Tibial nerve (tissue), 4 donors: ENCODE measurements at places on chromosomes 3 and 15.
A peak's percentile ranks its signal among the peaks of the same experiment; 100 is the strongest.

DNA sequence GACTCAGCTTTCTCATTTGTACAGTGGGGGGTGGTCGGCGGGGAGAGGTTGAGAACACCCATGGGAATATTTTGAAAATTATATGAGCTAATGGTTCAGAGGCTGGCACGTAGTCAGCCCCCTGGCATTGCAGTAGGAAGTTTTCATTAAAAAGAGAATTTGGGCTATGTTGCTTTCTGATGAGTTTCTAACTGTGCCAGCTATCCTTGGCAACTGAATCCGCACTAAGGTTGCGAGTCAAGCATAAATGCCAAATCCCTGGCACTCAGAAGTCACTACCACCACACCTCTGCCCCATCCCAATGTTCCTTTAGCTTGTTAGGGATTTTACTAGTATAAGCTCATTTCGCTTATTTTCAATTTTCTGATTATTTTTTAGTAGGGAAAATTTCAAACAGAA is 91.6 kb downstream of the DNASE1L3 start:
- no peak for DNase-seq

- DNase-seq: no peak
Measured at GRCh38 chr3:147404800-147405230, 1.5 kb downstream of the ZIC4 start.

GRCh38 chr3:65508750-65509422 is 529.8 kb downstream of the MAGI1 start:
- no peak for DNase-seq

DNA sequence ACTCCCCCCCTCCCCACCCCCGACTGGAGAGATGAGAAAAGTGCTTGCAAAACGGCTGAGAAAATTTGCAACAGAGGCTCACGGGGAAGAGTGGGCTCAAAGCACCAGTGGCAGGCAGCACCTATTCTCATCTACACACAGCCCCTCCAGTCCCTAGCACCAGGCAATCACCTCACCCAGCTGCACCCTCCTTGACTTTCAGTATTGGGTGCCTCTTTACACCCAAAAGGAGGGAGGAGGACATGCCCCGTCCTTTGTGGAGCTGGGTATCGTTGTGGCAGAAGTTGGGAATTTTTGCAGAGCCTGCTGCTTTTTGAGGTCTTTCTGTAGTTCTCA is 182.8 kb upstream of the TOPAZ1 start:
- DNase-seq: no peak

GRCh38 chr15:97875513-97876280 is 84.8 kb upstream of the ARRDC4 start:
- DNase-seq: no peak

GRCh38 chr15:96360581-96361308 is 30.2 kb downstream of the NR2F2 start:
- DNase-seq: no peak

DNA sequence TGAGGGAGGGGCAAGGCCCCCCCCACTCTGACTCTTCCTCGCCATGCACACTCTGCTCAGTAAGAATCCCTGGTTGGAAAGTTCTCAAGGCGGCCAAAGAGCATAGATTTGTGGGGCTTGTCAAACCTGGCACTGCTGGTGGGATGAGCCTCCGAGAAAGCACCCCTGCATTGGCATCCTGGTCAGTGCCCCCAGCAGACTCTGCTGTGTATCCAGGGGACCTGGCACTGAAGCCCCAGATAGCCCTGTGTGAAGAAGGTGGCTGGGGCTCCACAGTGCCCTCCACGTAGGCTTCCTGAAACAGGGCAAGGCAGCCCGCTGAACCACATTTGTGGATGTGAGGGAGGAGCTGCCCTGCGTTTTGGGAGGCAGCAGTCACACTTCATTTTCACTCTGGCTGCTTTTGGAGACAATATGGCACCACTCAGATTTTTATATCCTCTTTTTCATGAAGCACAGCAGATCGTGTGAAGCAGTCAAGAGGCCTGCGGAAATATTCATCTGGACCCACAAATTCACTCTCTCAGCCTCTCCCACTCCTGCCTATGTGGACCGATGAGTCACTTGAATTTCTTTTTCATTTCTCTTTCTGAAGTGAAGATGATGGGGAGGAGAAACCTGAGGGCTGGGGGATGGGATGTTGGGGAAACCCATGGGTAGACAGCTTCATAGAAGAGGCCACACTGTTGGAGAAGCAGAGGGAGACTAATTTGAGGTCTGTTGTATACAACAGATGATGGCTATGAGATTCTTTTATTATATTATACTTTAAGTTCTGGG is 88.7 kb upstream of the BCL6 start:
- DNase-seq: no peak

GRCh38 chr3:34634939-34635338 is 836.5 kb downstream of the PDCD6IP start:
- DNase-seq: no peak

GRCh38 chr15:82852941-82853561 is 43.6 kb downstream of the WHAMM start:
- no peak for DNase-seq

- DNase-seq: no peak
Measured at GRCh38 chr3:17847156-17847555, 104.7 kb upstream of the TBC1D5 start.

DNA sequence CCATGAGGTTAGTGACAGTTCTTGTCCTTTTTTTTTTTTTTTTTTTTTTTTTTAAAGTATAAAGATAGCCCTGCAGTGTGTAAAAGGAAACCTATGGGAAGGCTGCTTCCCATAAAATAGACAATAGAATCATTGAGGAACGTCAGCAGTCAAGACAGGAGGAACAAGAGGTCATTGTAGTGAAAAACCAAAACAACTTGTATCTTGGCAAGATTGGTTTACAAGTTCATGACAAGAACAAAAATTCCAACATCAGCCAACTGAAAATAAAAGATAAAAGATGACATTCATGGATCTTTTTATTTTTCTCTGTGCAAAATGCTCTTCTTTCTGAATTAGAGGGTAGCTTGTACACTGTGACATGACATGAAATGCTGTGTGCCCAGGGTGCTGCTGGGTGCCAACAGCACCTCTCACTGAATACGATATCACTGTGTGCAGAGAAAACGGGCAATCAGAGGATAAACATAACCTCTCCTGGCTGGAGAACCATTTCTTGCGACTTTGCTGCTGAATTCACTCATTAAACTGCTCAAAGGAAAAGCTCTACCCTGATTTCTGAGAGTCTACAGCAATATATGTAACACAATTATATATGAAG is 30.1 kb upstream of the IP6K2 start:
- no peak for DNase-seq

- DNase-seq: no peak
Measured at GRCh38 chr3:140250945-140251344, 316.0 kb downstream of the CLSTN2 start.

- DNase-seq: peak; percentile 69
Measured at GRCh38 chr3:122890077-122890719, 95.3 kb downstream of the SLC49A4 start.

GRCh38 chr3:33124638-33125037 is 10.8 kb downstream of the CRTAP start:
- DNase-seq: no peak

DNA sequence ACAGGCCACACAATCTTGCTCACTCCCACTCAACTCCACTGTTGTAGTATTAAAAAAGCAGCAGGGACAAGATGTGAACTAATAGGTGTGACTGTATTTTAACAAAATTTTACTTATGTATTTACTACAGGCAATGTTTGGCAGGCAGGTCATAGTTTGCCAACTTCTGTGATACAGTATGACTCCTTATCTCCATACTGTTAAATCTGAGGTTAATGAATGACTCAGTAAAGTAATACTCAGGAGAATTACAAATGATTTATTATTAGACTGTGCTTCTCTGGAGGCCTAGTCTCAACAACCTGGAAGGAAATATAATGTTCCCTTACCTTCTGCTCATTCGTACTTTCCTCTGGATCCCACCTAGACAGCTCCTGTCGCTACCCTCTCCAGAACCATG is 258.6 kb upstream of the KCNMB2 start:
- no peak for DNase-seq

DNA sequence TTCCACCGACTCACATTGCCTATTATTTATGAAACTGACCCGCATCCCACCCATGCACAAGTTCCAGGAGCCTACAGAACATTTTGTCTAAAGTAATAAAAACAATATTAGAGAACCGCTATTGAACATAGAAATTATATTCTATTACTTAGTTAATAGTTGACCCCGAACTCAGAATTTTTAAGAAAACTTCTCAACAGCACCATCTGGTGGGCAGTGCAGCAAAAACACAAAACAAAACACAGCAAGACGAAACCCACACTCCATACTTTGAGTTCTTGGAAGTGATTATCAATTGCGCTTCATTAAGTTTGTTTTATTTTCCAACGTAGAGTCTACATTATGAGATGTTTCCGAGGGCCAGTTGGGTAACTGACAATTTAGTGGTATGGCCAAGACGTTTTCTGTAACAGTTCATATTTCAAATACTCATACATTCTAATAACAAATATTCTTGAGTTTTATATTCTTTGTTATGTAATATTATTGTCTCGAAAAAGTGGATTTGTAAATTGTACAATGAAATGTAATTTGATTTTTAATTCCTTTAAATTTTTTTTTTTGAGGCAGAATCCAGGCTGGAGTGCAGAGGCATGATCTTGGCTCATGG is 24.0 kb upstream of the C3orf70 start:
- peak; percentile 25 for DNase-seq

DNA sequence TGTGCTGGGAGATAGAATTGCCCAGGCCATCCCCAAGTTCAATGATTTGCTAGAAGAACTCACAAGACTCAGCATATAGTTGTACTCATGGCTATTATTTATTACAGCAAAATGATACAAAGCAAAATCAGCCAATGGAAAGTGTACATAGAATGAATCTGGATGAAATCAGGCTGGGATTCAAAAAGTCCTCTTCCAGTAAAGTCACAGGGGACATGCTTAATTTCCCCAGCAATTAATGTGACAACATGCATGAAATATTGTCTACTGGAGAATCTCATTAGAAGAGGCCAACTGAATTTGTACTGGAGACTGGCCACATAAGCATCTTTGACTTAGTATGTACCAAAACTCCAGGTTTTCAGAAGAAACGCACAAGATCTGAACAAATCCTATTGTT is 1043.1 kb downstream of the NAALADL2 start:
- no peak for DNase-seq

GRCh38 chr15:82680200-82681102 is 29.2 kb downstream of the AP3B2 start:
- no peak for DNase-seq

- no peak for DNase-seq
Measured at GRCh38 chr3:139982404-139982803, 47.4 kb downstream of the CLSTN2 start.

- DNase-seq: no peak
Measured at GRCh38 chr3:170267793-170268192, 45.6 kb downstream of the PRKCI start.

DNA sequence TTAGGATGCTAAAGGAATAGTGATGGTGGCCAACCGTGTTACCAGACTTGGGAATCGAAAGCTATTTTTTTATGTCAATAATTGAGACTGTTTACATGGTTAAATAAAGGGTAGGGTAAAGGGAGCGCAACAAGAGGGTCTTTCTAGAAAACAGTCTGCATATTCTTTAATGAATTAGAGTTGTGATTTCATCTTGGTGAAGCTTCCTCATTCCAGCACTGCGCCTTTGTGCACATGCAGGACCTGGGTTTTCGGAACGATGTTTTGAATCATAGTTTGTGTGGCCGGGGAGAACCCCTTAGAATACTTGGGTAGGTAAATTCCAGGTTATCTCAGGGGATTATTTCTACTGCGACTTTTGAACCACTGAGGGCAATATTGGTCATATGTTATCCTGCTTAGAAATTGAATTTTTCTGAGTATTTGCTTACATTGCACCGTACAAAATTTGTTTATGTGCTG is 1.3 kb downstream of the PIK3CA start:
- DNase-seq: no peak

GRCh38 chr3:27378331-27378730 is 9.1 kb upstream of the NEK10 start:
- no peak for DNase-seq

DNA sequence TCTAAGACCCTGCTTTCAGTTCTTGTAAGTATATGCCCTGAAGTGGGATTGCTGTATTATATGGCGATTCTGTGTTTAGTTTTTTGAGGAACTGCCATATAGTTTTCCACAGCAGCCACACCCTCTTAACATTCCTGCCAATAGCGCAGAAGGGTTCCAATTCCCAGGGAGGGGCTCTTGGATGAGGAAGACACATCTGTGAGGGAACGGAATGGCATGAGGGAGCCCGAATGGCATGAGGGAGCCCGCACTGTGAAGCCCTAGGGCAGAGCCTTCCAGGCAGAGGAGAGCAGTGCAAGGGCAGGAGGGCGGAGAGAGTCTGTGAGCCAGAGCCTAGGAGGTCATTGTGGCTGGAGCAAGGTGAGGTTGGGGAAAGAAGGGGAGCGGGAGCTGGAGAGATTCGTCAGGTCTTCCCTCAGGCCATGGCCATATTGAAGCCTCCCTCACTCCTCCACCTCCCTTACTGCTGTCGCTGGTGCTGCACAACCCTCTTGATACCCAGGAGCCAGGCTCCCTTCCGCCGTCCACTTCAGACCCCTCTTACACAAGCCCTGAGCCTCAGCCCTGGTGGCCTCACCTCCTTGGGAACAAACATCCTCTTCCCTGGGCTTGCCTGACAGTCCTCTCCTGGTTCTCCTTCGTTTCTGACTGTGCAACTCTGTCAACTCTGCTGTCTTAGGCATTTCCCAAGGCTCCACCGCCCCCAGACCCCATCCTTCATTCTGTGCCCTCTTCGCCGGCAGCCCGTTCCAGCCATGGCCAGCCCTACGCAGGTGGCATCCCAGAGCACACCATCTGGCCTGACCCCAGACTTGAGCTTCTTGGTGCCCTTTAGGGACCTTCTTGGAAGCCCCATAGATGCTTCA is 51.4 kb downstream of the FGD5 start:
- no peak for DNase-seq

DNA sequence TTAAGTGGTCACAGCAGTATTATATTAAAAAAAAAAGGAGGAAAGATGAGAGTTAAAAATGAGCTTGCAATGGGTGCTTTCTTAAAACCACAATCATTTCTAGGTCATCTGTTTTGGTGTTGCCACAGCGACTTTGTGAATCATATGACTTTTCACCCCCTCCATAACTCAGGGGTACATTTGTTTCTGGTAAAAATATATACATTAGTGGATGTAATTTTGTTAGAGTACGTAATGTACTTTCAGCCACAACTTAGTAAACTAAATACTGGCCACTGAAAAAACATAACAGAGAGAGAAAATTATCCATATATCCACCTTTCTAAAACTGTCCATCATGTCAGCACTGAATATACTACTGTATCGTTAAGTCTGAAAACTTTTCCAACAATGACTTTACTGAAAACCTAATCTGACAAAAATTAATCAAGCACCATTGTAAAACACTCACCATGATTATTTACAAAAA is 3.4 kb downstream of the ANKRD28 start:
- DNase-seq: no peak

- no peak for DNase-seq
Measured at GRCh38 chr15:40501487-40501886, 30.7 kb downstream of the CHST14 start.
